Kasumi-1 (cell line): ENCODE measurements at places on chromosomes 3 and 15.

- DNase-seq = no peak
Measured at GRCh38 chr15:83132861-83133523, 25.5 kb downstream of the TM6SF1 start.

DNA sequence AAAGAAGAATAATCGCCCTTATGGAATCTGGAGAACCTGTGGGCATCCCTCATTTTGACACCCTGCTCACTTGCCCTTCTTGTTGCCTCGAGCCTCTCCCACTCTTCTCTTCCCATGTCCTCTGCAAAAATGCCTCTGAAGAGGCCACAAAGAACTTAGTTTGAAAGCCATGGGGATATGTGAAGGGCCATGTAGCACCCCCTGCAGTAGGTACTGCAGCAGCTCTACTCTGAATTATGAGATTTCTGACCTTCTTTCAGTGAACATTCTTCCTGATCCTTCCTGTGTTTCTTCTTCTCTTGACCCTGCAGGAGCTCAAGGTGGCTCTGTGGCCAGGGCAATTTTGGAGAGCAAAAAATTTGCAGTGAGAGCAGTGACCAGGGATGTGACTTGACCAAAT lies 30.4 kb upstream of the TRA2B start:
- no peak for DNase-seq

DNA sequence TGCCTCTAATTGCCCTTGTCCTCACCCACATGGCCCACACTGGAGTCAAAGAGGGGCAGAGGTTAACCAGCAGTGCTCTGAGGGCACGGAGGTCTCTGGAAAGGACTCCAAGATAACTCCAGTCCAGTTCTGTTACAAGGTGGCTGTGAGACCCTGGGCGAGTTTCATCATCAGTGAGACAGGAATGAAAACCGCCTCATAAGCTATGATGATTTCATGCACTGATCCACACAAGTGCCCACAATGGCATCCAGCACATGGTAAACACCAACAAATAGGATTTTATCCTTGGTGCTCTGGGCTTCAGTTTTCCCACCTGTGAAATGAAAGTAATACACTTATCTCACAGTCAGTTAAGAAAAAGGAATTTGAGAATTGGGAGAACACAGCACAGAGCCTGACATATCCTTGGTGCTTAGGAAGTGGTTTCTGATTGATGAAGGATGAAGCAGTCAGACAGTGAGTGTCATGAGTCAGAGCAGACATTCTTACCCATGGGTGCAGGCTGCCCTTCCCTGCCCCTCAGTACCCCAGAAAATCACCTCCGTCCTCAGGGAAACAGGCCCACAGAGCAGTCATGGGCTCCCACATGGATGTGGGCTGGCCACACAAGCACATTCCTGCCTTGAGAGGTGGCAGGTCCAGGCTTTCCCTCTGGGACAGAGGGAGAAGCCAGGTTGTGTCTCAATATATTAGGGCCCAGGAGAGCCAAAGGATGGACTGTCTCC lies 48.4 kb downstream of the DAPK2 start:
- no peak for DNase-seq

DNA sequence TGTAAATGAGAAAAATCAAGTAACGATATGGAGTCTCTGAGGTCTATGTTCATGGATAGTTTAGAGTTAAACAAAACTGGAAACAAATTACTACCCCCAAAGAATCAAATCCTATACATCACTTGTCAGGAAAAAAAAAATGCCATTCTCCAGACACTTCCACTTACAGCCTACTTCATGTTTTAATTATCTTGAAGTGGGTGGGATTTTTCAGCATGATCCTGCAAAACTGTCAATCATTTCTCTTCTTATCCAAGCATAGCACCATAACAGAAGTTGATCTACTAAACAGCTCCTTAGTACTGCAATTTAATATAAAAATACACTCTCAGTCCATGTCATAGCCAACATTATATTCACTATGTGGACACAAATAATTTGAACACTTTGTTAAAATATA lies 833.9 kb downstream of the TUSC7 start:
- no peak for DNase-seq

DNA sequence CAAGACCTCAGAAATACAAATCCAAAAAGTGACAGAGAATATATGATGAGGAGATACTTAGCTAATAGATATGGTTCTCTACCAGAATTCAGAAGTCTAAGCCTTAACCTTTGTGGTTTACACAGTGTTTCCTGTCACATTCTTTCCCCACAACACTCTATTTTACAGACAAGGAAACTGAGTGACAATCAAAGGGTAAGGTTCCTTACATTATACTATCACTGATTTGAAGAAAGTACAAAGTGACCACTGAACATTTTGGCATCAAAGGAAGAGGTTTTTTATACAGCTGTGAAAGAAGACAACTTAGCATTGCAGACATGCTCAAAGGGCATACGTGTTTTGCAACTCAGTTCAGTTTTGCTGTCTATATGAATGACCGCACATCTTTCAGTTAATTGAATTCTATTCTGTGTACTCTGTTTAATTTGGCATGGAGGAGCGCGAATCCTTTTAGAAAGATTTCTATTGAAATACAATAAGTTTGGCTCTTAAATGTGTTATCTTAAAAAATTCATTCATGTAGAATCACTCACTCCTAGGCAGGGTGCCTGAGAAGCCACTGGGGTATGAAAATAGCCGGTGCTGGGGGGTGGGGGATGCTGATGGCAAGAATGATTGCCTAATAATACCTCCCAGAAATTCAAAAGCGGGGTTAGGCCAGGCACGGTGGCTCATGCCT lies 66.5 kb upstream of the SKOR1 start:
- DNase-seq = no peak

- DNase-seq = no peak
Measured at GRCh38 chr3:12433823-12434222, 50.5 kb upstream of the TSEN2 start.

- no peak for DNase-seq
Measured at GRCh38 chr3:155049959-155050358, 30.2 kb upstream of the MME start.

DNA sequence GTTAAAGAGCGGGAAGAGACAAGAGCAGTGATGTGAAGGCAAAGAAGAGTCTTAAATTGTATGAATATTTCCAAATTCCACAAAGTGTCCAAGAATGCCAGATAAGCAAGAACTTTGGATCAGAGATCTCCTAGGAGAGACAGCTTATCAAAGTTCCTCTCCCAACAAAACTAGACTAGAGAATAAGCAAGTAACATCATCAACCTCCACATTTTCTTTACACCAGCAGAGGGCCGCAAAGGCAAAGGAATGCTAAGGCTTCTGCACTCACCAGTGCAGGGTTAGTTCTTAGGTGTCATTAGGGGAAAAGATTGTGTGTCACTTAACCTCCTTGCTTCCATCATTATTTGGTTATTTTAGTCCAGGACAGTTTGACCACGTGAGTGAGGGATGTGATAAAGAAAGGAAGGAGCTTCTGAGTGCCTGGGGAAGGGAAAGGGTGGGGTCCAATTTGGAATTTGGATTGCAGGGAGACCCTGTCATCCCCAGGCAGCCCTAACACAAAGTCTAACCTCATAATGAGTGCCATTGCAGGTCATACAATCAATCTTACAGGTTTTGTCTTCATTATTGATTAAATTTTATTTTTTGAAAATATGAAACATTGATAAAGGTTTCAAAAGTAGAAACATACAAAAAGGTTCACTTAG lies 7.5 kb upstream of the CMTM6 start:
- peak; percentile 88 for DNase-seq

- no peak for DNase-seq
Measured at GRCh38 chr3:16670191-16670590, 65.0 kb upstream of the DAZL start.

DNA sequence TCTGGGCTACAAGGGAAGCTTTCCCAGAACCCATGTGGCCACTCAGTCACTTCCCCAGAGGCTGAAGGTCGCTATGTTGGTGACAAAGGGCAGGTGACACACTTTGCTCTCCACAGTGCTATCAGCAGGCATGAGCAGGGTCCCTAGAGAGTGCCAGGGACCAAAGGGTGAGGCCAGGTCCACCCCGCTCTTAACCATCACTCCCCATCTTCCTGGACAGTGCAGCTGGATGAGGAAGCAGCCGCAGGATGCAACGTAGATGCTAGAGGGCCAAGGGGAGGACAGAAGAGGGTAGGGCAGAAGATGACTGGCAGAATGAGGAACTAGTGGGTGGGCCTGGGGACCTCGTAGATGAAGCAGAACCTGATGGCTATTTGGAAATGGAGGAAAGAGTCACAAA lies 13.6 kb upstream of the LTF start:
- DNase-seq = no peak

- DNase-seq = no peak
Measured at GRCh38 chr15:90489514-90489913, 40.2 kb upstream of the CRTC3 start.

GRCh38 chr15:71271327-71271726 lies 156.1 kb downstream of the THSD4 start:
- DNase-seq = no peak

DNA sequence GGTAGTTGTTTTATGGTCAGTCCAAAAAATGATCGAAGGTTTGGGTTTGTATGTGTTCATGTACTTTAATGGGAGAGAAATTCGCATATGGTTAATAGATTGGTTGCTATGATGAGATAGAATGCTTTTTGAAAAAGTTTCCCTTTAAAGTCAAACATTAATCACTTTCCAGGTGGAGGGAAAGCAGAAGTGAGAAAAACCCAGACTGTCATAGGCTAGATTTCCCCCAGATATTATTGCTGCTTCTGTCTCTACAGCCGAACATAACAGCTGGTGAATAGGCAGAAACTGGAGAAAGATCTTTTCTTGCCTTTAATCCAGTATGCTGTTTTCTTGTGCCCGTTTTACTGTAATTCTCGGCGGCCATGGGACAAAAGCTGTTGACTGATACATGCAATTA lies 287.6 kb downstream of the SOX2 start:
- no peak for DNase-seq

DNA sequence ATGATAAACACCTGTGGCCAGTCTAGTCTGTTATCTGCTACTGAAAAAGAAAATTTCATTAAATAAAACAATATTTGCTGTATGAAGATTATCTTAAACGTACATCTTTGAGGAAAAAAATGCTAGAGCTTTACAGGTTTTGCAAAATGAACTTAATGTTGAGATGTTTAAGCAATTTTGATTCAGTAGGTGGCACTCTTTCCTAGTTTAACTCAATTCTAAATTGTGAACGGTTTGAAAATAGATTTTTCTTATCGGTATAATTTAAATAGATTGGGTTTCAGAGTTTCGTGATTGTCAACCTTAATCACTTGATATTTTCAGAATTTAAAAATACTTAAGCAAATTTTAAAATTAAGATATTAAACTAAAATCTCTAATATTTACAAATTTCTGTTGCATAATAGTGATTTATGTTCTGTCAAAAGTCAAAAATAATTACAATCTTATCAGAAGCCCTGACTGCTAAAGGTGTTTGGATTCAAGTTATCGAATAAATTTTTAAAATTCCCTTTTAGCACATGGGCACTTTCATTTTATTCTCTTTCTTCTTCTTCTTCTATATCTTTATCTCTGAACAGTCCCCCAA lies 7.0 kb upstream of the RNF111 start:
- peak; percentile 70 for DNase-seq

DNA sequence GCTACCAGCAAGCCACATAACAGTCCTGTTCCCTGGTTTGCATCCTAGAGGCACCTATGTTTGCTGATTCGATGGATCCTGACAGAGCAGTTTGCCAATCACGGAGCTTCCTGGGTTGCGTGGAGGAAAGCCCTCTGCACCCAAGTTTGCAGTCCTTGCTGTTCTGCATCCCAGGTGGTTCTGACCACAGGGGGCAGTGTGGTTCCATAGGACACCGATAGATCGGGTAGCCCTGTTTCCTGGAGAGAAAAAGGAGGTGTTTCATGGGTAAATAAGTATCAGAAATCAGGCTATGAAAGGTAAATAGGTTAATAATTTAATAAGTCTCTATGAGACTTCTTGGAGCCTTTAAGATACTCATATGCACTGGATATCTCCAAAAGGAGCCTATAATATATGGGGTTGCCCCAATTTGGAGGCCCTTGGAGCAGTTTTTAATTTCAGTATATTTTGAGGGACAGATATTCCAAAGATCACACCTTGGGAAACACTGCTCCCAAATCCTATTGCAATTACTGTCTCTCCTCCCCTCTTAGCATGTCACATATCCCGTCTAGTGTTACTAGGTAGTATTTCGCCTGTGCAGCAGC lies 194.6 kb upstream of the TPM1 start:
- no peak for DNase-seq

DNA sequence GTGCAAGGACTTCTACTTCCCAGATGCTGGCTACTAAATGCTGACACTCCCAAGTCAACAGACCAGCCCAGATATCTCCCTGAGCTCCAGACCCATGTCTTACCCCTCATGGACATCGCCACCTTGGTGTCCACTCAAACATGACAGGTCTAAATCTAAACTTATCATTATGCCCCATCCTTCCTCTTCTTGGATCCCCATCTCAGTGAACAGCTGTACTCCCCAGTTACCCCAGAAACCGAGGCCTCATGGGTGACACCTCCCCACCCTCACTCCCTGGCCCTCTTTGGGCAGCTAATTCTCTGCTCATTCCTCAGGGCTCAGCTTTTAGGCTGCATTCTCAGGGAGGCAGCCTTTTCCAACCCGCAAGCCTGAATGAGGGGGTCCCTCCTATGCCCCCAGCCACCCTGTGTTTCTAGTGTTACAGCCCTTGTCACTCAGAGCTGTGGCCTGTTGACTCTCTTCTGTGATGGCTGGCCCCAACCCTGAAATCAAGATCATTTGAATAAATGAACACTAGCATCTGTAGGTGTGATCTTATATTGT lies 5.4 kb downstream of the EHD4 start:
- DNase-seq = no peak
